GM23248 (cell line): ENCODE measurements at places on chromosomes 16 and 17.

DNA sequence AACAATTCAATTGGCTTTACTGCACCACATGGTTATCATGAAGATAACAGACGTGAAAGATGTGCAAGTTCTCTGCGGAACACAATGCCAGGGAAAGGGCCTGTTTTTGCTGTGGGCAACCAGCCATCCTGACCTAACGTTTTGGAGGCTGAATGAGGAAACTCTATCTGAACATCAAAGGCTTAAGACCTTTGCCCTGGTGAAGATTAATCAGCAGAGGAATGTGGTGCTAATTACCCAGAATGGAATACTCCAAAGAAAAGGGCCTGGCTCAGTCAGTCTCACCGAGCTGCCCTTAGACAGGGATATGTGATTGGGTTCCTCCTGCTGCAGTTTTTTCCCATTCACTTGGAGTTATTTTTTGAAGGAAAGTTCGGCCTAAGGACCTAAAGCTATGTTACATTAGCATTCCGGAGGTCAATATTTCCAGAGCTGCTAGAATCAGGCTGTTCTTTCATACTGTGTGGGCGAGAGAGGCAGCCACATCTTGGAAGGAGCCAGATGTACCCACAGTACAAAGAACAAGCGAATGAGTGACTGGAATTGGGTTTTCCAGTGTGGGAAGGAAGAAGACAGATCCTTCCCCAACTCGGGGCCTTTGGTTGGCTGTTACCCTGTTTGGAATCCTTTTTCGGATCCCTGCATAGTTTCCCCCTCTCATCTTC is 15.5 kb downstream of the ASIC2 start:
- DNase-seq, result peak; percentile 51

DNA sequence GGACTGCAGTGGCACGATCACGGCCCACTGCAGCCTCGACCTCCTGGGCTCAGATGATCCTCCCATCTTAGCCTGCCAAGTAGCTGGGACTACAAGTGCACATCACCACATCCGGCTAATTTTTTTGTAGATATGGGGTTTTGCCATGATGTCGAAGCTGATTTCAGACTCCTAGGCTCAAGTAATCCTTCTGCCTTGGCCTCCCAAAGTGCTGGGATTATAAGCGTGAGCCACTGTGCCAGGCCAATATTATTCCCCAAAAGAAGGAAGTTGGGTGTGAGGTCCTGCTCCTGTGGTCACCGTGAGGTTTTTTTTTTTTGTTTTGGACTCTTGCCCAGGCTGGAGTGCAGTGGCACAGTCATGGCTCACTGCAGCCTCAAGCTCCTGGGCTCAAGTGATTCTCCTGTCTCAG is 1.5 kb downstream of the AMZ2 start:
- no peak for DNase-seq

GRCh38 chr16:80150978-80151721 is 389.6 kb upstream of the DYNLRB2 start:
- peak; percentile 79 for DNase-seq

- no peak for DNase-seq
Measured at GRCh38 chr16:67312719-67313118, 13.8 kb downstream of the KCTD19 start.

DNA sequence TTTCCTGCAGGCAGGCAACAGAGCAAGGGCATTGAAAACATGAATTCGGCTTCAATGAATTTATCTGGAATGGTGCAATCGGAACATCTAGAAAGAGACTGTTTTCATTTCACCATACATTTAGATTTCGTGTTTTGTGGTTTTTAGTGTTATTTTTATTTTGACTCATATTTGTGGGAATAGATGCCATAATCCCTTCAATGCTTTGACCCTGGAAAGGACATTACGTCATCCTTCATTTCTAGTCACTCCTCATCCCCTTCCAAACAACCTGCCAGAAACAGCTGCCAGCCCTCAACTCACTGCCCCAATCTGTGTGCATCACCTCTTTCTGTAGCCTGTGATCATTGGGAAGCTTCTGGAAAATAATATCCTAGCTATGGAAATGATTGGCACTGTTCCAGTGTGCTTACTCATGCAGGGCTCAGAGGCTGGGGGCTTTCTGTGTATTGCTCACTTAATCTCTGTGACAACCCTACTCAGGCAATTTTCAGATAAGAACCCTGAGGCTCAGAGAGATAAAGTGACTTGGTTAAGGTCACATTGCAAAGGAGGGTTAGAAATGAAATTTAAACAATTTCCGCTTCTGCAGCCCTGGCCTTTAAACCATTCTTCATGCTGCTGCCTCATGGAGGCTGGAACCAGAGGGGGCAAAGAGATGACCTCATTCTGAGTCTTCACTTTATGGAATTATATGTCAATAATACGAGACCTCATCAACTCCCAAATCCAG is 9.5 kb upstream of the KSR1 start:
- peak; percentile 87 for DNase-seq

- DNase-seq, result peak; percentile 37
Measured at GRCh38 chr16:27703545-27703944, 153.6 kb downstream of the KATNIP start.

GRCh38 chr16:17283016-17283415 is 187.7 kb downstream of the XYLT1 start:
- DNase-seq, result no peak

DNA sequence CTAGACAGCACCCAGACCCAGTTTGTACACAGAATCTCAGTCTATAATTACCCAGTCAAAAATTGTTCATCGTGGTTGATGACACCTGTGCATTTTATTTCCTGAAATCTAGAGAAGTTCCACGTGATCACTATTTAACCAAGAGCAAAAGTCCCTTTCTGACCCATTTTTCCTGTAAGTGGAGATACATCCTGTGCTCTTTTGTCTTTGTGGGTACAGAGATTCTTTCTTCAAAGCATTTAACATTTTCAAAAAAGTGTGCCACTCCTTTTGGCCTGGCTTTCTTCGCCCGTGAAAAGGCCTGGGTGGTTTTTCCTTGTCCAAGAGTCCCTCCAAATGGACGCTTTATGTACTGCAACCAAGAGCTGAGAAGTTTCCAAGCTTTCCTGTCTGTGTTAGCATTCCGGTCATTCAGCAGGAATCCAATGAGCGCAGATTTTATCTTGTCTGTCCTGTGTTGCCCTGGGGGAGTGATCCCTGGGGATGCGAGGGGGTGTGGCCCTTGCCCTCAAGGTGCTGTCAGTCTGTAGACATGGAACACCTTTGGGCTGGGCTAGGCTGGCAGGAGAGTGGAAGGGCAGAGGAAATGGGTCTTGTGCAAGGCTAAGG is 161.1 kb upstream of the CACNG5 start:
- peak; percentile 87 for DNase-seq

- DNase-seq, result no peak
Measured at GRCh38 chr17:49511810-49512209, 16.7 kb downstream of the NGFR start.

DNA sequence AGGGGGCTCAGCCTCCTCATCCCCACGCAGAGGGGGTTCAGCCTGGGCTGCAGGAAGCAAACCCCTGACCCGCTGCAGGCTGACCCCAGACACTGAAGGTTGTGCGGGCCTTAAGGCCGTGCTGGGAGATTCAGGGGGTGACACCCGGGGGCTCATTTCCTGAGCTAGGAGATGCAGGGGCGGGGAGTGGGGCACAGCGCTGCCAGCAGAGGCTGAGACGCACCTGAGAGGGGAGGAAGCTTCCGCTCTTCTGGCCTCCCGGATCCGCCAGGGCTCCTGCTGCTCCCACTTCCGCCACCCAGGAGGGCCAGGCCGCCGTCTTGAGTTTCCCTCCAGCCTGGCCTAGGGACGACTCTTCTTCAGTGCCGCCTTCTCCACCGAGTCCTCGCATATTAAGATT is 173.2 kb upstream of the FOXF1 start:
- no peak for DNase-seq

DNA sequence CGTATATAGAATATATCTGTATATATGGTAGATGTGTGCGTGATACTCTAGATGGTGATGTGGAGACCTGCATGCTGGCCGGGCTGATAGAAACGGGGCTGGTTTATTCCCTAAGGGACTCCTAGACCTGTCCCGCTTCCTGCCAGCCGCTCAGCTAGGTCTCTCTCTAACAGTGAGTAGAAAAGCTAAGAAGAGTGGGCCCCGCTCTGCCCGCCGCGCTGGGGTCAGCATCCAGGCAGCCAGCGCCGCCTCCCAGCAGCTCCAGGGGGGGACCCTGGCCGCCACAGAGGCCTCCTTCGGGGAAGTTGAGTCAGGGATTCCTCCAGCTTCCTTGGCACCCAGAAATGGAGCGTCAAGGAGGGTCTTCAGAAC is 9.4 kb downstream of the CYGB start:
- no peak for DNase-seq

- DNase-seq, result peak; percentile 60
Measured at GRCh38 chr16:66656547-66656946, 40.0 kb downstream of the CMTM4 start.
